Naive thymus-derived CD4-positive, alpha-beta T cell (primary cell): ENCODE measurements at places on chromosomes 3 and 15.

DNA sequence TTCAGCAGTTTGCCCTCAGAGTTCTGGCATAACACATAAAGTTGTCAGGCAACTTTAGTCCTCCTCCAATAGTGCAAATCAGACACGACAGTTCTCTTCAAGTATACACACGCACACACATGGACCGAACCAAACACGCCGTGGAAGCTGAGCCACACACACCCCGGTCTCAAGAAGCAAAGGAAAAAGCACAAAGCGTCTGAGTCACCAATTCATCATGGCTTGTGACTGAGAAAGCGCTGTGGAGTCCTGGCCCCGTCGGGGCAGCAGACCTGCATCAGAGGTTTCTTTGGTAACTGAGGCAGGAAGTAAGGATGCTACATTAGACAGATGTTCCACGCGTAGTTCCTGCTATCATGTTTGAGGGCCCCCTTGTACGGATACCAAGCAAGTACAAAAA is 85.7 kb downstream of the VGLL4 start:
- DNase-seq: no peak

- DNase-seq: no peak
These were observed 6.5 kb upstream of the MINDY4B start for GRCh38 chr3:150911771-150912170.

- DNase-seq: no peak
These were observed 43.0 kb downstream of the RAD54L2 start for GRCh38 chr3:51581524-51581923.

- no peak for DNase-seq
These were observed 97.1 kb downstream of the MEGF11 start for GRCh38 chr15:66156310-66156975.

GRCh38 chr3:27714692-27715453 is 7.2 kb downstream of the EOMES start:
- DNase-seq: no peak

GRCh38 chr3:152835601-152836102 is 721 bp downstream of the P2RY1 start:
- DNase-seq: no peak

- no peak for DNase-seq
These were observed 355.3 kb upstream of the RORA start for GRCh38 chr15:61584410-61584809.

DNA sequence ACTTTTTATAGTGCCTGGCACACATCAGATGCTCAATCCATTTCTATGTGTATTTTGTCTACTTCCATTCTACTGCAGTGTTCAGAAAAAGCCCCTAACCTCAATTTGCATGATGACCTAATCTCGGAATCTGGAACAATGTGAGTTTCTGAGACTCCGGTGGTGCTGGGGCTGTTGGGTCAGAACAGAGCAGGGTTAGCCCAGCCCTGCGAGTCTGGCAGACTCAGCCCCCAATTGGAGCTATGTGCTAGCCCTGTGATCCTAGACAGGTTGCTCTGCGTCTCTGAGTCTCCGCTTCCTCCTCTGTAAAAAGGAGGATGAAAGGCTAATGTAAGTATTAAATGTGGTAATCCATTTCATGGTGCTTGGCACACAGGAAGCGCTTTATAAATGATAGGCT is 95.0 kb upstream of the ICE2 start:
- no peak for DNase-seq

DNA sequence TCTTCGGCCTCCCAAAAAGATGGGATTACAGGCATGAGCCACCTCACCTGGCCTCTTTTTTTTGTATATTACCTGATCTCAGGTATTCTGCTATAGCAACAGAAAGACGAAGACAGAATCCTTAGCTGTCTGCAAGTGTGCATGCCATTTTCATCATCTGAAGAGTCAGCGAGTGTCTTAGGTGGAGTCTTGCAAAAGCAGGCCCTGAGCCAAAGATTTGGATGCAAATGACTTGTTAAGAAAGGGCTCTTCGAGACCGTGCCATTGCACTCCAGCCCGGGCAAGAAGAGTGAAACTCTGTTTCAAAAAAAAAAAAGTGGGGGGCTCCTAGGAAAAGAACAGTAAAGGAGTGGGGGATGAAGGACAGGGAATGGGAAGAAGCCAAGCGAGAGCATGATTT is 10.2 kb upstream of the TRIM69 start:
- DNase-seq: no peak

DNA sequence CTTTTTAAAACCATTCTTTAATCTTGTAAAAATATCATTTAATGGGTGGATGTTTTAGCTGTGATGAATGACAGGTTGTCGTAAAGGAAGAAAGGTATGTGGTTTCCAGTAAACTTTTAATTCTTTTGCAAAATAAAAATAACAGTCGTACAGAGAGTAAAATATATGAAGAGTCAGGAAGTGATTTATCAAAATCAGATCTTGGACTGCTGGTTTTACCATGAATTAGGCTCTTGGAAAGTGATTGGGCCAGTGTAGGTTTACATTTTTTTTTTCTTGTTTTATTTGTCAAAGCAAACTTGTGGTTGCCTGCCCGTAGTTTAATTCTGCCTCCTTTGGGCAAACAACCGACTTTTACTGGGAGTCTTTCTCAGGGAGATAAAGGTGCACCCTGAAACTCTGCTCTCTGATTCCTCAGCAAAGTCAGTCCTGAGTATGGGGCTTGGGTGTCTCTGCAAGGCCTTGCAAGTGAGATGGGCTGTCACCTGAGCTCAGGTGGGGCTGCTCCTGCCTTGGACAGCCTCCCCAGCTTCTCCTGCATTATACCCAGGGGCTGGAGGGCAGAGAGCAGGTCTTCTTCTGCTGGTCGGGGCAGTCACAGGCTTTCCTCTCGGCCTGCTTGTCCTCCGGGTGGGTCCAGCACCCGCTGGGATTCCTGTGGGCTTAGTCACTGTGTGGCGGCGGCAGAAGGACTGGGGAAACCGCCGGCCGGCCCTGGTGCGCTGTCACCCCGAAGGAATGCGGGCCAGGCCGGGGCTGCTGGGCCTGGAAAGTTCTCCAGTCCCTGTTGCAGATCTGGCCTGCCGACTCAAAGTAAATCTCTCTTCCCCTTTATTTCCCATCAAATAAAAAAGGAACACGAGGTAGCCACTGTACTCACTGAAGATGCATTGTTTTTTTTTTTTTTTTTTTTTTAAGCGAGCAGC is 79.0 kb downstream of the IGF1R start:
- DNase-seq: no peak

- DNase-seq: no peak
These were observed 53.1 kb downstream of the TGFBR2 start for GRCh38 chr3:30659270-30660130.

GRCh38 chr3:65202395-65202794 is 514.6 kb upstream of the ADAMTS9 start:
- no peak for DNase-seq

DNA sequence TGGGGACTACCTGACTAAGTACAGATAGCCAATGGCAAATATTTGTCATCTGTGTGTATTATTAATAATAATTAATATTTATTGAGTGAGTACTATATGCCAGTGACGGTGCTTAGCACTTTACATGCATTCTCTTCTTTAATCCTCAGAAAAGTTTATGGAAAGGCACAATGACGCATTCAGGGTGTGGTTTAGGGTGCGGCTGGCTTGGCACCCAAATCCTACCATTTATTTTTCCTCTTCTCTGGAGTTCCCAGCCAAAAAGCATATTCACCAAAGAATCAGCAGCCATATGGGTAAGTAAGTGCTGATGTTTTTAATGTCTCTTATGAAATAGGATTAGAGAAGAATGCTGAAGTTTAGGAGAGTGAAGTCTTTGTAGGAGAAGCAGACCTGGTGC is 140.4 kb upstream of the TP63 start:
- DNase-seq: no peak
